AG04450 (cell line): ENCODE measurements at places on chromosomes 2 and 18.

DNA sequence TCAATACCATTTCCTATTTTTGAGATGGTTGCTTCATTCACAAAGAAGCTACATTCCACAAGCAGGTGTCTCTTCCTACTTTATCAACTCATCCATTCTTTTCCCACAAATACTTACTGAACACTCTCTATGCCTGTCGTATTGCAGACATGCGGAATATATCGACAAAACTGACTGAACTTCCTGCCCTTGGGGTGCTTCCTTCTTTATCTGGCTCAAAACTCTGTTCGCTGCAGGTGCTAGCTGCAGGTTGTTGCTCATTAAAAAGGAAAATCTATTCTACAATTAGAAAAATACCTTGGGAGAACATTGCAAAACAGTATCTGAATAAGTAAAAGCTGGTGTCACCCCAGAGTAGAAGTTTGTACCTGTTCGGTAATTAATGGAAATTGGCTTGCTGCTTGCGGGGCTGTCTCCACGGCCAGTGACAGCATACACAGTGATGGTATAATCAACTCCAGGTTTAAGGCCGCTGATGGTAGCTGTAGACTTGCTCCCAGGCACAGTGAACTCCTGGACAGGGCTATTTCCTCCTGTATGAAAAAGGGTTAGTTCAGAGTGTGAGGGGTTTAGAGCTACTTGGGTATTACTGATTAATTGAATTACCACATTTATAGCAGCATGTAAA lies 52.1 kb downstream of the FN1 start:
- DNase-seq: no peak

DNA sequence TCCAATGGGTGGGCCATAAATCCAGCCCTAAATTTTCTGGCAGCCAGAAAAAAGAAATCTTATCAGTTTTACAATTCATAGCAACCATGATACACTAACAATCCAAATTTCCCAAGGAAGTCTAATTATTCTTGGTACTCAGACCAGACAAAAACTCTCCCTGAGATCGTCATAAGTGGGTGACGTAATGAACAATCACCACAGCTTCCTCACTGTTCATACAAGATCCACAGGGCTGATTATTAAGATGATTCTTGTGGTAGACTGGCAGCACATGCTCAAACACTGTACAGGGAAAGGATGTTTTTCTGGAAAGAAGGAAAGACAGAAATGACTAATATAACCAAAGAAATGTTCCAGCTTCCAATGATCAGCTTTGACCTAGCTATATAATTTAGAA lies 178.3 kb upstream of the CRIM1 start:
- no peak for DNase-seq

- DNase-seq: no peak
Observed at GRCh38 chr2:127642706-127643438, 3.1 kb upstream of the GPR17 start.

DNA sequence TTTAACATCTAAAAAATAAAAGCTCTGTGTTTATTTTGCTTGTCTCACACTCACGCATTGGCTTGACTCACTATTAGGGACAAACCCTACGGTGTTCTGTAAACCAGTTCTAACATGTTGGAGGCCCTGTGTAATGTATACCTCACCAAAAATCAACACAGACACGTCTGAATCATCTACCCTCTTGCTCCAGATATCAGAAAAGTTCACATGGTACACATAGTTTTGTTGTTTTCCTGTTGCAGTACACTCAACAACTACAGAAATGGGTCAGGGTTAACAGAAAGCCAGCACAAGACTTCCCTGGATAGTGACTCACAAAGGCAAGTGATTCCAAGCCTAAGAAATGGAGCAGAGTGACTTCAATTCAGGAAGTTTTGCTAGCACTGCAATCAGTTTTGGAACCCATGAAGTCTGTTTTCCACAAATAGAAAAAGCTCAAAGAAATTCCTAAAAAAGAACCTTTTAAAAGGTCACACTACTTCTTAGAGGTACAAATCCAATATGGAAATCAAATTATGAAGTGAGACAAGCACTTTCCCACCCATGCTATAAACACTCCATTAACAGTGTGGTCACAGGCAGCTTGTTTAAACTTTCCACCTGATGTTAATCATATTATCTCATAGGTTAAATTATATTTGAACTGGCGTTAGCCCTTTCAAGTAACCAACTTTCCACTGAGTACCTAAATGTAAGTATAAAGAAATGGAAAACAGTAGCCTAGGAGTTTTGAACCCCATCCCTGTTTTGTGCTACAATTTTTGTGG lies 87.4 kb downstream of the GAREM1 start:
- peak; percentile 83 for DNase-seq

DNA sequence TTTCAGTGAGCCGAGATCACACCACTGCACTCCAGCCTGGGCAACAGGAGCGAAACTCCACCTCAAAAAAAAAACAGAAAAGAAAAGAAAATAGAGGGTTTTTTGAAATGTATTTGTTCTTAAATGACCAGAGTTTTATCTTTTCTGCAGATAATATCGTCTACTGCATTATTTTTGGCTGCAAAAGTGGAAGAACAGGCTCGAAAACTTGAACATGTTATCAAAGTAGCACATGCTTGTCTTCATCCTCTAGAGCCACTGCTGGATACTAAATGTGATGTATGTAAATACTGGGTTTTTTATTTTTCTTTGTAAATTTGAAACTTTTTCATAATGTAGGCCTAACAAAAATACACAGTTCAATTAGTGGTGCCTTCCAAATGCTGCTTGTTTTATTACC lies 18.1 kb downstream of the CCNT2 start:
- no peak for DNase-seq

- peak; percentile 66 for DNase-seq
Observed at GRCh38 chr2:120820263-120820952, 84.7 kb downstream of the GLI2 start.

GRCh38 chr2:74119339-74119738 lies 28.4 kb downstream of the BOLA3 start:
- DNase-seq: no peak

GRCh38 chr2:196482119-196483065 lies 157.1 kb upstream of the CCDC150 start:
- DNase-seq: no peak

- DNase-seq: no peak
Observed at GRCh38 chr2:201621293-201621999, 21.9 kb downstream of the TMEM237 start.
